Astrocyte (in vitro differentiated cells and primary cell): ENCODE measurements at places on chromosomes 12 and 14. TPM values are rescaled to one million over a fixed set of nuclear protein-coding genes. Genes with fewer than 3 reads are reported as not detected.

DNA sequence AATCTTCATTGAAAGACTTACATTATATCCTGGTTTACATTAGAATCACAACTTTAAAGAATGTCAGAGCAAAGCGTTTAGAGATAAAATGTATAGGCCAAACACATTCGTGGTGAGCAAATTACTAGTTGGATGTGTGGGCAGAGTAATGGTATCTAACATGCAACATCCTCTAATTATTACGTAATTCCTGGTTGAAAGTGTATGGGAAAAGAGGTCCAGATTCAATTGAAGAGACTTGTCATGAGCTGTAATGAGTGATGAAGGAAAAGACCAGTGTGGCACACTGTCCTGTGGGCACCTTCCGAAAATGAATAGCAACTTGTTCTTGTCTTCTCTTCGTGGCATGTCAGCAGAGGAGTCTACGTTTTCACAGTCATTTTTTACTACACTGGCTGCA, 192.8 kb downstream of the LRIG3 start:
- no peak for DNase-seq

- DNase-seq, result peak; percentile 47
These were observed 110.1 kb upstream of the FAR2 start for GRCh38 chr12:29039013-29039412.

KRT74 gene
- not detected in 2 replicates for total RNA-seq

NID2 gene
- 11.4 and 22.3 TPM in 2 replicates for total RNA-seq

DNA sequence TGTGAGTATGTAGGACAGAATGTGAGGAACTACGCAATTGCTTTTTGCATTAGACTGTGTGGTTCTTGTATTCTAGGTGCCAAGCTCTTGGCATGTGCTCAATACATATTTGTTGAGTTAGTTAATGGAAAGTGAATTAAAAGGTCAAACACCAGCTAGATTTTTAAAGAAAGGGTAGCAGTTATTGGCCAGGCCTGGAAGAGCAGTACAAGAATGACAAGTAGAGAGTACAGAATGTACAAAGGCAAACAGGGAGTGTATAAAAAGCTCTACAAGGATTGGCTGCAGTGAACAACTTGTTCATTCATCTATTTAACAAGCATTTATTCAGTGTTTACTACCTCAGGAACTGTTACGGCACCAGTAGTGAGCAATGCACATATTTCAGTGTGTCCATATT, 854.0 kb upstream of the SEL1L start:
- peak; percentile 0 for DNase-seq

MYO1H gene
- total RNA-seq, result not detected in 2 replicates

SERPINA9 gene
- total RNA-seq, result 0.22 TPM in 1 of 2 replicates, not detected in the other

DYRK4 gene
- total RNA-seq, result 33.9 and 40.0 TPM in 2 replicates

REC8 gene
- total RNA-seq, result 33.5 and 46.4 TPM in 2 replicates

C14orf180 gene
- not detected in 2 replicates for total RNA-seq

KRT76 gene
- total RNA-seq, result not detected in 2 replicates

GRCh38 chr14:47150267-47150666, 498.7 kb upstream of the RPL10L start:
- DNase-seq, result peak; percentile 14

KRT82 gene
- not detected in 2 replicates for total RNA-seq

NUP107 gene
- total RNA-seq, result 40.3 and 42.8 TPM in 2 replicates

KIF5A gene
- 7.2 and 8.6 TPM in 2 replicates for total RNA-seq

SMCO2 gene
- 0.32 and 0.46 TPM in 2 replicates for total RNA-seq

DNA sequence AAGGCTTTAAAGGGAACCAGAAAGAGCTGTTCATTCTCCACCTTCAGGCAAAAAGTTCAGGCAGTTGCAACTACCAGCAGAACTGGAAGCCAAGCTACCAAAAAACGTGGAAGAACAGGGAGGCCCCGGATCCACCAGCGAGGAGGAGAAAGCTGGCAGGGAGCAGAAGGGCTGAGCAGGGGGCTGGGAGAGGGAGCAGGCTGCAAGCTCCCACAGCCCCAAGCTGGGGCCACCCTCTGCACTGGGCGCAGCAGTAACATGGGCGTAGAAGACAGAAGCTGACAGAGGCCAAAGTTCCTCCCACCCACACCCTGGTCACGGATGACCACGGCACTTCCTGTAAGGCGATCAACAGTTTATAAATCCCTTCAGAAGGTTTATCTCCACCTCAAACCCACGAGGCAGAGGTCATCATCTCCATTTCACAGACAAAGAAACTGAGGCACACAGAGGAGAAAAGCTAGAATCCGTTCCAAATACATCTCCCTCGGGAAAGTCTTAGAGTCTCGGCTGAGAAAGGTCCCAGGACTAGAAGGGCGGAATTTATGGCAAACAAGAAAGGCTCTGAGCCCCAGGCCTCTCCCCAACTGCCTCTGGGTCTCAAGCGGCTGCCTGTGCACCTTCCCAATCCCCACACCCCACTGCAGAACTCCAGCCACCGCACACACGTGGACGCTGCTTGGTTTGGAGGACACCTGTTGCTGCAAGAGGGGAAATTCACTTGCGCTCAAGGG, 1.8 kb downstream of the CCDC85C start:
- peak; percentile 25 for DNase-seq

PLA2G1B gene
- total RNA-seq, result not detected in 2 replicates

DNA sequence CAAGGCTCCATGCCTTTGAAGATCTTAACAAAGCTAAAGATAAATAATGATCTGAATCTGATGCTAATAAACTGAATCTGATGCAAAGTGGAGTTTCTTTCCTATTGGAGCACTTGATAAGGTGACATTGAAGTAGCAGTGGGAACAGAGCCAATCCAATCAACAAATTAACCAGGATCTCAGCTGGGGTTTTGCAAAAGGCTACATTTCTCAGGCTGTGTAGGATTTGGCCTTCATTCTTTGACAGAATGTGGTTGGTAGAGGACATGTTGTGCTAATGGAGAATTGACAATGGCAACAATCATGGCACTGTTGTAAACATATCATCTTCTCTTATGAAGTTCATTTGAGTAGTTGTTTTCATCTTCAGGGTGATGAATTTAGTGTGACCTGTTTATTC, 164.9 kb downstream of the CCDC91 start:
- DNase-seq, result no peak

KLRF1 gene
- total RNA-seq, result not detected in 2 replicates

DNA sequence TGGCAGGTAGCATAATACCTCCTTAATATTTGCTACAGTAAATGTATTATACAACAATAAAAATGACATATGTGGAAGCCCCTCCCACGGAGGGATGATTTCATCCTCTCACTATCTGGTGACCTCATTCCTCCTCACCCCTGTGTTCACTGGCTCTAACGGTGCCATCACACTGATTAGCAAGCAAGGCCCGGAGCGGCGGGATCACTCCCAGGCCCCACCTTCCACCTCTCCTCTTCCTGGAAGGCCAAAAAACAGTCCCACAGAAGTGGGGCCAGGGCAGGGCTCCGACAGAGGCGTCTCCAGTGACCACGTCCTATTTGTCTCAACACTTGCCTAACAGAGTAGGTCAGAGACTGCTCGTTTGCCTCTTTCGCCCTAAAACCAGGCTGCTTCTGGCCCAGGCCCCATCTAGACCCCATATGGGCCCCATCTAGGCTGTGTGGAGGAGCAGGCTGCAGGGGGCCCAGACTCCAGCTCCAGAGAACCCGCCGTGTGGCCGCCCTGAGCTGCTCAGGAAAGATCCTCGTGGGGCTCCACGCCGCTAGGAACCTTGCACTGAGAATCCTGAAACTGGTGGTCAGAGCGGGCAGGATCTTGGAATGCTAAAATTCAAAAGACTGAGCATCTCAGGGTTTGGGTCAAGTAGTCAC, 3.7 kb downstream of the SELPLG start:
- peak; percentile 85 for DNase-seq

GRCh38 chr12:80986224-80986623, 48.5 kb upstream of the LIN7A start:
- DNase-seq, result no peak

AJUBA gene
- total RNA-seq, result 117 and 146 TPM in 2 replicates

DNA sequence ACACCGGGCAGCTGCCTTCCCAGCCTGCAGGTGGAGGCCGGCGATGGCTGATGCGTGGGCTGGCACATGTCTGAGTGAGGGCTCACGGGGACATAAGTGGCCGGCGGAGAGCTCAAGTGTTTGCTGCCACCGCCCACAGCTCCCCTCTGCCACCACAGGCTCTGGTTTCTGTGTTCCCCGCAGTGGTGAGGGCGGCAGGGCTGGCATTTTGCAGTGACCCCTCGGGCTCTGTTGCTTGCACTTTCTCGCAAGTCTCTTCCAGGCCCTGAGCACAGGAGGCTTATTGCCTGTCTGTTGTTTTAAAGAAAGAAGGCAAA, 271.0 kb upstream of the RTL1 start:
- no peak for DNase-seq

GRCh38 chr14:44609876-44610510, 102.9 kb upstream of the FSCB start:
- DNase-seq, result no peak

DNA sequence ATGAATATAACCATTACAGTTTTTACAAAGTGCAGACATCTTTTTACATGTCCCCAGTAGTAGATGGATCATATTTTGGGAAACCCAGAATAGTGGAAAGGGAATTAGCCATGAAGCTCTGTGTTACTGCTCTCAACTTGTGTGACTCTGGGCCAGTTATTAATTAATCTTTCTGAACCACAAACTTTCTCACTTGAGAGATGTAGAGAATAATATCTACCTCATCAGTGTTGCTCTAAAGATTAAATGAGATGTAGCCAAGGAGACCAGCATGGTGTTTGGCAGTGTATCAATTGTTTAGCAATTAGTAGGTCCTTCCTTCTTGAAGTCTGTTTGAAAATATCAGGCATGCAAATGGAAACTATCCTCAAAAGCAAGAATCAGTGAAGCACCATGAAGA, 169.2 kb downstream of the TMTC2 start:
- no peak for DNase-seq

DNA sequence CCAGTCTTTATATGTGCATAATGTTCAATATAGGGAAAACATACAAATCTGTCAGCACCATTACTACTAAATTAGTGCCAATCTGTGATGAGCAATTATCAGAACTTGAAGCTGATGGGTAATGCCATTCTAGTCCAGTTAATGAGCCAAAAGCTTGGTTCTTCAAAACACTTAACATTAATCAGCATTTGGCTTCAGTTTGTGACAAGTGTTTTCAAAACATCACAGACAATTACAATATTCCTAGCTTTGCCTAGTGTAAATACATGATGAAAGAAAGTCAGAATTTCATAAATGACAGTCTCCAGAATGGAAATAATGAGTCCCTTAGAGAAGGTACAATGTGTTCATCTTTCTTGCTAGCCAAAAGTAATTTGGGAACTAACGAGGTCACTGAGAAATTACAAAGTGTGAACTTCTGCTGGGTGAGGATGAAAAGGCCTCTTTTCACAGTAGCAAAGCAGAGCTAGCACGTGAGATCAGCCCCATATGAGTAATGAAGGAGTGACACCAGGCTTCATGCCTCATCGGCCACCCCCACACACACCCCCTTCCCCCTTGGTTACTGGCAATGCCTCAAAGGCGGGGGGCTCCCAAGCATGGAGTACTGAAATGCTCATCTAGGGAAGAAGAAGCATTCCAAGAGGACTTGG, 180.6 kb upstream of the EEA1 start:
- DNase-seq, result no peak

OR4E1 gene
- total RNA-seq, result not detected in 2 replicates

BMP4 gene
- 19.9 and 27.2 TPM in 2 replicates for total RNA-seq

GLIPR1L1 gene
- not detected in 2 replicates for total RNA-seq

- no peak for DNase-seq
These were observed 49.2 kb downstream of the PSMA6 start for GRCh38 chr14:35341454-35341750.

ESPL1 gene
- 1.2 and 2.0 TPM in 2 replicates for total RNA-seq

- DNase-seq, result peak; percentile 14
These were observed 33.8 kb downstream of the CREBL2 start for GRCh38 chr12:12645485-12645884.

- peak; percentile 78 for DNase-seq
These were observed 40.6 kb downstream of the SCN8A start for GRCh38 chr12:51631591-51631990.

GRCh38 chr14:71235875-71236274, 328.6 kb downstream of the PCNX1 start:
- DNase-seq, result peak; percentile 17

IQSEC3 gene
- total RNA-seq, result 0.34 and 0.46 TPM in 2 replicates

PTPRQ gene
- total RNA-seq, result 0.18 TPM in 1 of 2 replicates, not detected in the other

NOXRED1 gene
- 0.72 and 0.82 TPM in 2 replicates for total RNA-seq

GRCh38 chr12:50615907-50616296, 111.1 kb downstream of the DIP2B start:
- DNase-seq, result peak; percentile 63

ARHGAP9 gene
- 2.5 and 3.1 TPM in 2 replicates for total RNA-seq

- no peak for DNase-seq
These were observed 596.1 kb downstream of the VRK1 start for GRCh38 chr14:97393244-97393643.

DNA sequence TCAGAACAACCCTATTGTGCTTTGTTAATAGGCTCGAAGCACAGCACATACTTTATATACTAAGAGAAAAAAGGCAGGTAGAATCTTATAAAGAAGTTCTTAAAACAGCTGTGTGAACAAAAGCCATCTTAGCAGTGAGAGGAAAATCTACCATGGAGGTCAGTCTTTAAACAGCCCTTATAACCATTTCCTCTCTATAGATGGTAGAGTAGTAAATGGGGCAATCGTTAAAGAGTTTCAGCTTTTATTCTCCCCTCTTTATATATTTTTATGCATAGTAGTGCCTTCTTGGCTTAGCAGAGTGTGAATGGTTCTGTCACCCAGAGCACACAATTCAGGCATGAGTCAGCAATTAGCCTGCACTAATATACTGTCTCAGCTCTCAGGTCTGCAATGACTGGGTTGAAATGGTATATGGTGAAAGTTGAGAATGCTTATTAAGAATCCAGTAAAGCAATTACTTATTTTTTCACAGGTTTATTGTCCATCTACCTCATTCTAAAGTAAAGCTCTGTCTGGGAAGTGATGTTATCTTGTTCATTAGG, 305.0 kb downstream of the NELL2 start:
- peak; percentile 1 for DNase-seq

OLR1 gene
- 0.96 and 0.98 TPM in 2 replicates for total RNA-seq

TPH2 gene
- total RNA-seq, result 0.24 and 0.30 TPM in 2 replicates

C1R gene
- 0.86 and 1.6 TPM in 2 replicates for total RNA-seq

USP44 gene
- 4.3 and 5.4 TPM in 2 replicates for total RNA-seq

BHLHE41 gene
- 2.9 and 4.3 TPM in 2 replicates for total RNA-seq

MIP gene
- not detected in 2 replicates for total RNA-seq

GRCh38 chr14:56905282-56905681, 95.0 kb upstream of the OTX2 start:
- no peak for DNase-seq

DNA sequence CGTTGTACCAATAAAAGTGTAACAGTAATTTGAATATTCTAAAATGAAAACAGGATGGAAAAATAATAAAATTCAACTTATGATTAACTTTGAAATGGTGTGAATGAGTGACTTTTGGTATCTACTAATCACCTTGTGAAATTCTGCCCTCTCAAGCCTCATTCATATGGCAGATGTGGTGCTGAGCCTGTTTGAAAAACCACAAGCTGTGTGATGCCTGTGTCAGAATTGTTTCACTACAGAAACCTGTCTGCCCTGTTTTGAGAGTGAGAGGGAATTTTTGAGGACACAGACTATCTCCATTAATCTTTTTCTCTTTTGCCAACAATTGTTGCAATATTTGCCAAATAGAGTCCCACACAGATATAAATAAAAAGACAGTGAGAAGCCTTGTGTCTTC, 3.9 kb upstream of the RNU6-7 start:
- no peak for DNase-seq

GSC gene
- not detected in 2 replicates for total RNA-seq

GRCh38 chr14:54108481-54109471, 152.2 kb upstream of the BMP4 start:
- peak; percentile 98 for DNase-seq

GRCh38 chr14:50038398-50039119, 77.8 kb downstream of the VCPKMT start:
- peak; percentile 95 for DNase-seq
